ENCODE measurements at places on chromosomes 2 and 18.
A peak's percentile ranks its signal among the peaks of the same experiment; 100 is the strongest.

- DNase-seq, result no peak
These were observed 23.0 kb downstream of the VPS4B start for GRCh38 chr18:63399300-63399699.

DNA sequence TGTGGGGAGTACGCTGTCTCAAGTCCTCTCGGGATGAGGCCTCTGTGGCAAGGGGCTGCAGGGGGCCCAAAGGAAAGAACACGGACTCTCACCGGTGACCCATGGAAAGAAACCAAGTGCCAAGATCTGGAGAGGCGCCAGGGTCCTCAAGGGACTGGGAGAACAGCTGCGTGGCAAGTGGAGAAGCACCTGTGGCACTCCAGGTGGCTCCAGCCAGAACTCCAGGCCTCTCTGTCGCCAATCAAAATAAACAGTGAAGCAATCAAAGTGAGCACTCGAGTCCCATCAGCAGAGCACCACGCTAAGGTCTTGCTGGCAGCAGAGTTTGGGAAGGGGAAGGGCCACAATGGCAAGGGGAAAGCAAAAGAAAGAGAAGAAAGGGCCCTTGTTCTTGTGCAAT is 54.7 kb downstream of the BCL2 start:
- no peak for DNase-seq

DNA sequence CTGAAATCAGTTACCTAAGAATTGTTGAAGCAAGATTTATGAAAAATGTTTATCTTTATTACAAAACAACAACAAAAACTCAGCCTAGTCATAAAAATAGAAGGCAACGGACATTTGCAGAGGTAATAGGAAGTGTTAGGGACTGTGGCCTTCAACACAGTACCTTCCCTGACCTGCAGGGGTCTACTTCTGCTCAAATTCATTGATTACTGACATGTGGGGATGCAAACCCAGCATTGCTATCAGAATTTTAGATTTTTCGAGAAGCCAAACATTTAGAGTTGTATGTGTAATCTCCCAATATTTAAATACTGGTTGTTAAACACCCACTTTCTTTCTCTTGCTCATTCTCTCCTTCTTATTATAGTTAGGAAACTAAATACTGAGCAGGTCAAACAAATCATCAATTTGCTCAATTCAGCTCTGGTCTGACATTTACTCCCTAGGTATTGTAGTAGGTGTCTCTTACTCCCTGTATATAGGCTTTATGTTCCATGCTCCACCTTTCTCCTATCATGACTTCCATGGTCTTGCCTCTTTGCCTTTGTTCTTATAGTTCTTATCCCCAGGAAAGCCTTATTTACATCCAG is 198.5 kb downstream of the UBE2E3 start:
- DNase-seq, result no peak

DNA sequence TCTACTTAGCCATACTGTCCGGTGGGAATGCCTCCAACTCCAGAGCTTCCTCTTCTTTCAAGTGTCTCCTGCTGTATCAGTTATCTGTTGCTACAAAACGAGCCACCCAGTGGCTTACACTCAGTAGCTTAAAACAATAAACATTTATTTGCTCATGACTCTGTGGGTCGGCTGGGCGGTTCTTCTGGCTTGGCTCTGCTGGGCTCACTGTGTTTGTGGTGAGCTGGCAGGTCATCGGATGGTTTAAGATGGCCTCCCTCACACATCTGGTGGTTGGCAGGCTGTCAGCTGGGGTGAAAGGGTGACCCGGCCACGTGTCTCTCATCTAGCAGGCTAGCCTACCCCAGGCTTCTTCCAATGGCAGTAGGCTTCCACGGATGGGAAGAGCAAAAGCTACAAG is 122.4 kb upstream of the SLC1A4 start:
- DNase-seq, result peak; percentile 23

- no peak for DNase-seq
These were observed 16.9 kb upstream of the VPS54 start for GRCh38 chr2:64036034-64036705.

DNA sequence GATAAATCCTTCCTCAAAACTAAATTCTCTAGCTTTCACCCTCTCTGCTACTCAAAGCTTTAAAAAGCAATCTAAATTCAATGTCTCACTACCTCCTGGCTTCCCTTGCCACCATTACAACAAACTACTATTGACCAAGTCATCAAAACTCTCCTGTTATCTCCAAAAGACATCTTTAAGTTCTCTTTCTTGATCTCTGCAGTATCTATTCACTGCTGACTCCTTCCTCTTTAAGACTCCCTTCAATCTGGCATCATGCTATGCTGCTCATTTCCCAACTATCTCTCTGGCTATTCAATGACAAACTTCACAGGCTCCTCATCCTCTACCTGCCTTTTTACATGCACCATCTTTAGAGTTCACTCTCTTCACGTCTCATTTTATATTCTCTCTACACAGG is 5.9 kb downstream of the PPP3R1 start:
- DNase-seq, result no peak

- DNase-seq, result no peak
These were observed 855.1 kb downstream of the TMEM182 start for GRCh38 chr2:103616891-103617290.

- no peak for DNase-seq
These were observed 48.4 kb upstream of the SPATS2L start for GRCh38 chr2:200258081-200258480.

DNA sequence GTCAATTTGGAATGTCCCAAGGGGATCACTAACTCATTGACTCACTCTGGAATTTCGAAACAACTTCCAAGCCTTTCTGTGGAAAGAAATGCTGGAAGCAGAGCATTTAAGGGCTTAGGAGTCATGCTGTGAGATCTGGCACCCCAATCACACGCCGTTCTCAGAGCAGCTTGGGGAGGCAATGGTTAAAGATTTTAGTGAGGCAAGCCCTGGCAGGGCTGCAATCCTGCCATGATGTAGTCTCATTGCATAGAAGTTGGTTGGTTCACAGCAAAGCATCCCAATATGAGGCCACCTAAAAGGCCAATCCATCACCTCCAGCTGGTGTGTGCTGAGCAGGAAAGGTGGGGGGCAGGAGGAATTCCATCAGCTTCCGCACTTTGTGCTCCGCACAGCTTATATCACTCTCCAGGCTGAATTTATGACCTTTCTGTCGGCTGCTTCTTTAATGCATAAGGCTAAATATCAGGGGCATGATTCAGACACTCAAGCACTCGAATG is 1043.9 kb upstream of the POU3F3 start:
- DNase-seq, result no peak

GRCh38 chr18:44771572-44771955 is 90.9 kb downstream of the SETBP1 start:
- no peak for DNase-seq

DNA sequence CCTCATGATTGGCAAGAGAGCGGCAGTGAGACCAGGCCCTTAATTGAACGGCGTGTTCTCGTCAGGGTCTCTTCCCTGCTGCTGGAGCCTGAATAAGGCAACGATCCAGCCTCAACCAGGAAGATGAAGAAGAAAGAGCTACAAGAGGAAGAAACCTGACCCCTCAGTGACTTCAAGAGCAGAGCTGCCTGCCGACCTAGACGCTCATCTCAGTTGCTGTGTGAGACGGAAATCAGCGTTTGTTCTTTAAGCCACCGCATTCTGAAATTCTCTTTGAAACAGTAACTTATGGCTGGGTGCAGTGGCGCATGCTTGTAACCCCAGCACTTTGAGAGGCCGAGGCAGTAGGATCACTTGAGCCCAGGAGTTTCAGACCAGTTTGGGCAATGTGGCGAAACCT is 29.6 kb upstream of the KCNG3 start:
- DNase-seq, result no peak

DNA sequence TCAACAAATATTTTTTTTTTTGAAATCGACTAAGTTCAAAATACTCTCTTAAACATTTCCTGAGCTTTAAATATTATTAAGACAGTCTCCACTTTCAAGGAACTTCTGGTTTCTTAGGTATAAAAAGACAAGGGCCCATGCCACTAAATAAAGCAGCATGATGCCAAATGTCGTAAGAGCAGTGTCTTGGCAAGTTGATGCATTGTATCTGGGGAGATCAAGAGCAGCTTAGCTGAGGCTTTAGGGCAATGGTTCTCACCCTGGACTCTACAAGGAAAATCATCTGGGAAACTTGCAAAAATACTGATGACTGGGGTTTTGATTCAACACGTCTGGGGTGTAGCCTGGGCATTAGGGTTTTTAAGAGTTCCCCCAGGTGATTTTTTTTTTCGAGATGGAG is 41.3 kb downstream of the COL4A3 start:
- DNase-seq, result no peak

- DNase-seq, result no peak
These were observed 19.3 kb downstream of the GPD2 start for GRCh38 chr2:156455361-156455975.

DNA sequence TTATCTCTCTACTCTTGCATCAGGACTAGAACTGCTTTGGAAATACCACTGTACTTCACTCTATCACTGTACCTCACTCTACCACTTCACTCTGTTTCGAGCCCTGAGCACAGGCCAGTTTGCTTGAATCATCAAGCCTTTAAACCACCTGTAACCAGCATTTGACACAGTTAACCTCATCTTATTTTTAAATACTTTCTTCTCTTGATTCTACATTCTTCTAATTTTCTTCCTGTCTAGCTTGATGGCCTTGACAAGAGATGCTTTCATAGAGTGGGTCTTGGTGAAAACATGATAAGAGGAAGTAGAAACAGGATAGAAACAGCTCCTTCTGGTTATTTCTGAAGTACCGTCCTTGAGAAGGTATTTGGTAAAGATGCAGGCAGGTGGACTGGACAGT is 78.1 kb downstream of the SPIRE1 start:
- no peak for DNase-seq

- DNase-seq, result no peak
These were observed 554.5 kb downstream of the STK39 start for GRCh38 chr2:167692936-167693335.

- DNase-seq, result no peak
These were observed 294.2 kb downstream of the FIGN start for GRCh38 chr2:163441603-163442002.

GRCh38 chr2:84704505-84705244 is 176.2 kb downstream of the TRABD2A start:
- no peak for DNase-seq

- no peak for DNase-seq
These were observed 32.0 kb downstream of the FASTKD2 start for GRCh38 chr2:206797376-206797775.

DNA sequence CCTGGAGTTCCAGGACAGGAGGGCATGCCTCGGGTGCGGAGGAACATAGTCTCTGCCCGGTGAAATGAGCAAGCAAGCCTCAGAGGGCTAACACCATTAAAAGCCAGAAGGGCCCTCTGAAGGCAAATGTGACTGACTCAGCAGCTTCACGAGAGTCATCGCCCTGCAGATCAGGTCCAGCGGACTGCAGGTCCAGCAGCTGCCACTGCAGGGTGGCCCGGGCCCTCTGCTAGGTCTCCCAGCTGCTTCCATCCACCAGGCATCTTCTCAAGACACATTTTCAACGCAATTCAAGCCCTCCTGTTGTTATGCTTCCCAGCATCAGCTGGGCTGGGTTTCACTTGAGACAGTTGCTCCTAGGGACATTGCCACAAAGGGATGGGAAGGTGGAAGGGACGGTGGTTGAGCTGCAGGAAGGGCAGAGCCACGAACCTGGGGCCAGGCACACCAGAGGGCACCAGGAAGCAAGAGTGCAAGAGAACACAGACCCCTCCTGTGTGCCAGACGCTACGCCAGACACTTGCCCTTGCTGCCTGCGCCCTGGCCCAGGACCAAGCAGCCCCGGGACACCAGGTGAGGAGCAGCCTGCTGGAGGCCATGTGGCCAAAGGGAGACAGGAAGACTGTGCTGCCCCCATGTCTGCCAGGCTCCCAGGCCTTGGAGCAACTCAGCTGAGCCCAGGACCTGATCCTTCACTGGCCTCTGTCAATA is 173.0 kb downstream of the HDAC4 start:
- no peak for DNase-seq

GRCh38 chr18:55777666-55778304 is 189.8 kb upstream of the TCF4 start:
- no peak for DNase-seq

GRCh38 chr2:165208094-165208493 is 4.2 kb upstream of the SCN3A start:
- no peak for DNase-seq

- no peak for DNase-seq
These were observed 154.2 kb upstream of the DLX2 start for GRCh38 chr2:172256886-172257285.

GRCh38 chr2:46116553-46116991 is 180.6 kb upstream of the EPAS1 start:
- DNase-seq, result no peak

DNA sequence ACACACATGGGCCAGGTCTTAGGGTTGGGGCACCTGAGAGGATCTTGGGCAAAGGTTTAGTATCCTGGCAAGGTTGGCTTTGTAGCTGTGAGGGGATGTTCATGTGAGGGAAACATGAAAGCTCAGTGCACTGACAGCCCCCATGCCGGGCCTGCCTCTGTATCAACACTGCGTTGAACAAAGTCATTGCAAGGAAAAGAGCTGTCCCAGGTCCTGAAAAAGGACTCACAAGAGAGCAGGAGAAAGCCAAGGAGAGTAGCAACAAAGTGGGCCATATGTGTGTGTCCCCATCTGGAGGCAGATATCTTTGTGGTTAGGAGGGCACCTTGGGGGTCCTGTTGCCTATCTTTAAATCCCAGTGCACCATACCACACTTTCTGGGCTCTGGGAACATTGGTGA is 237.8 kb upstream of the THSD7B start:
- no peak for DNase-seq

GRCh38 chr18:47997338-47997780 is 66.9 kb upstream of the SMAD2 start:
- DNase-seq, result no peak

DNA sequence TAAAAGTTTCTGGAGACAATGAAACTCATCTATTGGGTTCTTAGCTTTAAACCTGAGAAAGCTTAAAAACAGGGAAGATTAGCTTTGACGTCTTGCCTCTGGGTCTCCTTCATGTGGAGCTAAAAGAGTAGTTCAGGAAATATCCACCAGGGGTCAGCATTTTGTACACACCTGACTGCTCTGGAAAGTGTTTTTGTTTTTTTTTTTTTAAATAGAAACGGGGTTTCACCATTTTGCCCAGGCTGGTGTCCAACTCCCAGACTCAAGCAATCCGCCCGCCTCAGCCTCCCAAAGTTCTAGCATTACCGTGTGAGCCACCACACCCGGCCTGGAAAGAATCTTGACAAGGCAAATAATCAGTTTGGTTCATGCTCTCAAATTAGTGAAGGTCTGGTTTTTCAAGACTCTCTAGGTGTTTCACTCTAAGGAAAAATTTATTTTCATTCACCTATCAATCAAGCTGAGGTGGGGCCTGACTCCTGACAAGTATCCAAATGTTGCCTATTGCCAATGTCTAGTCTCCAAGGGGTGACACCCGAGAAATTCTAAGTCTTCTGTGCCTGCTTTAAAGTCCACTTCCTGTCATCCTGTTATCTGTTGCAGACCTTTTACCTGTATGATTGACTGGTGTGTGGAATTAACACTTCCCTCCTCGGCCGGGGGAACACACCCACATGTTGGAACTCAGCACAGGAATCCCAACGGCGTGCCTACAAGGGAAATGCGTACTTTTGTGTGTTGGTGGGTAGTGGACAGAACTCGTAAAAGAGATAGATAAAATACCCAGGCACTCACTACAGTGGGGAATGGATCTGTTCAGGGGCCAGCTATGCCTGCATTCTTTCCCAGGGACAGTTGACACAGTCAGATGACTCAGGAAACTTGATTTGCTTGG is 11.3 kb downstream of the IL1RN start:
- no peak for DNase-seq

- DNase-seq, result no peak
These were observed 304.2 kb upstream of the MC4R start for GRCh38 chr18:60676815-60677214.

All from hippocampal formation (tissue), 2 donors.